EL (cell line): ENCODE measurements at places on chromosomes 5 and 9.

GRCh38 chr5:78755822-78756429, 107.4 kb upstream of the LHFPL2 start:
- DNase-seq, result no peak

- DNase-seq, result peak; percentile 23
Observed at GRCh38 chr5:119220576-119221197, 135.1 kb upstream of the TNFAIP8 start.

DNA sequence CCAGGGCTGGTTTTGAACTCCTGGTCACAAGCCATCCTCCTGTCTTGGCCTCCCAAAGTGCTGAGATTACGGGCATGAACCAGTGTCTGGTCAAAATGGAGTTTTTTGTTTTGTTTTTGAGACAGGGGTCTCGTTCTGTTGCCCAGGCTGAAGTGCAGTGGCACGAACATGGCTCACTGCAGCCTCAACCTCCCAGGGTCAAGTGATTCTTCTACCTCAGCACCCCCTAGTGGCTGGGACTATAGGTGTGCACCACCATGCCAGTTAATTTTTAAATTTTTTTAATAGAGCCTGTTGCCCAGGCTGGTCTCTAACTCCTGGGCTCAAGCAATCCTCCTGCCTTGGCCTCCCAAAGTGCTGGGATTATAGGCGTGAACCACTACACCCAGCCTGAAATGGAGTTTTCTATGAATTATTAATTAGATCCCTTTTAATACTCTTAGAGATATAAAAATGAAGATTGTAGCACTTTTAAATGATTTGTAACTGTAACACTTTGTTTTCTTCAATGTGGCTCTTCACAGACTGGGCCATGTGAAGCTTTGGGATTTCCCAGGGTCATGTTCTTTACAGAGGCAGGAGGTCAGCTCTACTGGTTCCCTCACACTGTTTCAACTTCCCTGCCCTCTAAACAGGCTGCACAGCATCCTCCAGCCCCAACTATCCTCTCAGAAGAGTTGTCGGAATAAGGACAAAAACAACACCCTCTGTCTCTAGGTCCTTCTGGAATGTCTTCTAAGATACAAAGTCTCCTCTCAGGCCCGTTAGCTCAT, 32.7 kb upstream of the SPARC start:
- DNase-seq, result peak; percentile 66

DNA sequence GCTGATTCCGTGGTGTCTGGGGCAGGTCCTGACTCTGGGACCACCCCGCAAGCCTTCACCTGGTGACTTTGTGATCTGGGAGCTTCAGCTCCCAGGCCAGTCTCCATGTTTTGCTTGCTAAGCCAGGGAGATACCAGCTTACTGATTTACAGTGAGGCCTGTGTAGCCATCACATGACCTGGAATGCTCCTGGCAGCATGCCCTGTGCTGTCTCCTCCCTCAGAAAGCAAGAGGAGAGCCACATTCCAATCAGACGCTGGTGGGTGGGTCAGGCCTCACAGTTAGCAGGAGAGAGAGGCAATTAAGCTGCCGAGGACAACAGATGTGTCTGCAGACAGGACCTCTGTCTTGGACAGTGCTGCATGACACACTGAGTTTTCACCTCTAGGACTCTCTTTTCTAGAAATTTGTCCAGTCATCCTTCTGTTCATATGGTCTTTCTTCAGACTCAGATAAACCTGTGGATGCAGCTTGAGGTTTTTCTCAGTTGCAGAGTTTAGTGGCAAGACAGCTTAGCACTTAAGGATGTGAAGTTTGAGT, 24.4 kb upstream of the GRPEL2 start:
- peak; percentile 96 for DNase-seq

- no peak for DNase-seq
Observed at GRCh38 chr9:2018162-2018643, 3.1 kb downstream of the SMARCA2 start.

DNA sequence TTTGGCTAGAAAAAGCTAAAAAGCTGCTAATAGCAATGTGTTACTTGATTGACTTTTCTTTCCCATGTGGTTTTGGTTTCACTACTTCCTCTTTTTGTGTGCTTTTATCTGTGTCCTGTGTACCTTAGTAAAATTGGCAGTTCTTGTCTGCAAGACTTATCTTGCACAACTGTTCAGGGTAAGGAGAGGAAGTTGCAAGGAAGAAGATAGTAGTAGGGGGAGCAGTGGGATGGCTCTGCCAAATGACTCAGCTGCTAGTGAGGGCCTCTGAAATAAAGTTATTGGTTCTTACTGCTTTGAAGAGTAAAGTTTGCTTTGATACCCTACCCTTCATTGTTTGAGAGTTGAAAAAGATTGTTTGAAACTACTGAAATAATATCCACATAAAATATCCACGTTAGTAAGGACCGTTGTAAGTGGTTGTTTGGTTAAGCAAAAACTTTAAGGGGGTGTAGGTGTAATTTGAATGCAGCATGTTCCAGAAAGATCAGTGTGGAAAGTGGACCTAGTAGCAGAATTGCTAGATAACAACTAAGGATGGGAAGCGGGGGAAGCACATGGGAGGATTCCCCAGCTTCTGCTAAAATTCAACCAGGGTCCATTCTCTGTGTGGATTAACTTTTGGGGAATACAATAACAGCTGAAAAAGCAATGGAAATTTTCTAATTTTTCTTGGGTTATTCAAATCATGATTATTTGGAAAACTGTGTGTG, 123.5 kb downstream of the SCAMP1 start:
- no peak for DNase-seq

DNA sequence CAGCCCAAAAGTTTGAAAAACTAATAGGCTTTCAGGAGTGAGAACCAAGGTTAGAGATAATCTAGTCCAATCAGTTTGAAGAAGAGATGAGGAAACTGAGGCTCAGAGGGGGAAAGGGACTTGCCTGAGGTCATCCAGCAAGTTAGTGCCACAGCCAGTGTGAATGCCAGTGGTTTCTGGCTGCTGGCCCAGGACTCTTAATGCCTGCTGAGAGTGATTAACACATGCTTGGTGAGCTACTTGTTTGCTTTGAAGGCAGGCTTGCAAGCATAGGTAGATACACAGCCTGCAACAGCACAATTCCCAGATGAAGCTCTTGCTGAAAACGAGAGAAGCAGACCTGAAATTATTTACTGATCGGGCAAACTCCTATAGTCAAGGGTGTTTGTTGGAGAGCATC, 591.6 kb upstream of the SGCD start:
- DNase-seq, result no peak

- no peak for DNase-seq
Observed at GRCh38 chr5:93355691-93356090, 225.3 kb downstream of the NR2F1-AS1 start.

GRCh38 chr5:143274952-143275351, 128.5 kb downstream of the NR3C1 start:
- DNase-seq, result no peak

GRCh38 chr9:105858877-105859276, 164.5 kb downstream of the TMEM38B start:
- no peak for DNase-seq

DNA sequence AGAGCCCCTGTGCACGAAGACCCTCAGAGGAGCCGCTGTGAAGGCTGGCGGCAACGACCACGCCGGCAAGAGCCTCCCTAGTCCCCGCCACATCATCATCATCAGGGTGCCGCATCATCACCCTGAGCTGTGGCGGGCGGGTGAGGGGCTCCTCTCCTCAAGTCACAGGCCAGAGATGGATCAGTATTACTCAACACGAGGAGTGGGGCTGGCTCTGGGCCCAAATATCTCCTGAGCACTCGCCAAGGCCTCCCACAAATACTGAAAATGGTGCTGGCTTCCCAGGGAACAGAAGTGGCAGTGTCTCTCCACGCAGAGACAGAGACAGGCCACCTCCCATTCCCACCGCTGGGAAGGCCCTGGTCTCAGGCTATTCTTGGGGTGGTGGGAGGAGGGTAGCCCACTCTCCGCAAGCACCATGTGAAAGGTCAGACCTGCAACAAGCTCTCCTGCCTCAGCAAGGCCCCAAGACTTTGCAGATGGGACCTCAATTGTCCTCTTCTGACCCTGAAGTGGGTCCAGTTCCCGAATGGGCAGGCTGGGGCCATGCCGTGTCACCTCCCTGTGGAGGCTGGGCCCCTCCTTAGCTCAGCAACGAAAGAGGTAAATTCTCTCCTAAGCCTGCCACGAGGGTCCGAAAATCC, 39.3 kb upstream of the ZNF354A start:
- no peak for DNase-seq

DNA sequence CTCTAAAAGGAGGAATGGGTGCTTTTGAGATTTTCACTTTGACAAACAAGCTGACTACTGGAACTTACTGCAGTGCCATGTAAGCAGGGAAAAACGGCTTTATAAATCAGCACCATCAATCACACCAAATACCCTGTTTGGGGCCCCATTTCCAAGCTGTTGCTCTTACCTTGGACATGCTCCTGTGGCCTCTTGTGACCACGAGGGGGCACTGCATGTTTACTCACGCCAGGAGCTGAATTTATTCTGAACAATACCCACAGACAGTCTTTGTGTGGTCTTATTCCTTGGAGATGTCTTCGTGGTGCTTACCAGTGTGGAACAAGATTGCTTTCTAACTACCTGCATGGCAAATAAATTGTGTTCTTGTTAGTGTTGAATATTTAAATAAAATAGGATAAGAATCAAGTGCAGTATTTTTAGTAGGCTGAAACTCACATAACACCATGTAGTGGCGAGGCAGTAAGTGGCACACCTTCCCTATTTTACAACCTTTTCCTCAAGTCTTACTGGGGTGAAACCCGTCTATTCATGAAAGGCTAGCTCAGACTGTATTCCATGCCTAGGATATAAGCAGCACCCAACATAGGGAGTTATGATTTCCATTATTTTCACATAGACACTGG, 155.5 kb upstream of the NMUR2 start:
- DNase-seq, result peak; percentile 49

- DNase-seq, result peak; percentile 47
Observed at GRCh38 chr5:81779125-81779915, 28.4 kb upstream of the SSBP2 start.

- peak; percentile 16 for DNase-seq
Observed at GRCh38 chr5:106376522-106376921, 1294.2 kb downstream of the EFNA5 start.

GRCh38 chr5:151646334-151646733, 40.4 kb downstream of the SPARC start:
- DNase-seq, result no peak

DNA sequence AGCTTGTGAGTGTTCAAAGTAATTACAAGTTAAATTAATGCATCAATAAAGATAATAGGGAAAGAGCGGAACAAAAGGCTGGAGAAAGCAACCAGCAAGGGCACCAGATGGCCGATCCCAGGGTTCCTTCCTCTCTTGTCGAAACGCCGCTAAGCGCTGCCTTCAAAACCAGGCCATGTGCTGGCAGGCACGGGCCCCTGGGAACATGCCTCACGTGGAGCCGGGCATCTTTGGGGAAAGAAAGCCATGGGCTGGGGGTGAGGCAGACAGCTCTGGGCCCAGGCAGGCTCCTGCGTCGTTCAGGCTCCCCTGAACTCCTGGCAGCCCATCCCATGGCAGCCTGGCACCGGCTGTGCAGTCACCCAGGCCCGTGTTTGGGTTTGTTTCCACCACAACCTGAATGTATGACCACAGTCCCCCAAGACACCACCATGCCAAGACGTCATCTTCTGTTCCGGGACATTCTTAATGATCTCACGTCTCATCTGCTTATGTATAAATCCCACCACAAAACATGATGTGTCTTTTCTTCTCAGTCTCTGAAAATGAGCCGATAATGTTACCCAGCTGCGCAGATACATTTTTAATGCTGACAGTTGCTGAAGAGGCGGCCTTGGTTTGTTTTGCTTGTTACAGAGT, 110.4 kb upstream of the SARDH start:
- no peak for DNase-seq

DNA sequence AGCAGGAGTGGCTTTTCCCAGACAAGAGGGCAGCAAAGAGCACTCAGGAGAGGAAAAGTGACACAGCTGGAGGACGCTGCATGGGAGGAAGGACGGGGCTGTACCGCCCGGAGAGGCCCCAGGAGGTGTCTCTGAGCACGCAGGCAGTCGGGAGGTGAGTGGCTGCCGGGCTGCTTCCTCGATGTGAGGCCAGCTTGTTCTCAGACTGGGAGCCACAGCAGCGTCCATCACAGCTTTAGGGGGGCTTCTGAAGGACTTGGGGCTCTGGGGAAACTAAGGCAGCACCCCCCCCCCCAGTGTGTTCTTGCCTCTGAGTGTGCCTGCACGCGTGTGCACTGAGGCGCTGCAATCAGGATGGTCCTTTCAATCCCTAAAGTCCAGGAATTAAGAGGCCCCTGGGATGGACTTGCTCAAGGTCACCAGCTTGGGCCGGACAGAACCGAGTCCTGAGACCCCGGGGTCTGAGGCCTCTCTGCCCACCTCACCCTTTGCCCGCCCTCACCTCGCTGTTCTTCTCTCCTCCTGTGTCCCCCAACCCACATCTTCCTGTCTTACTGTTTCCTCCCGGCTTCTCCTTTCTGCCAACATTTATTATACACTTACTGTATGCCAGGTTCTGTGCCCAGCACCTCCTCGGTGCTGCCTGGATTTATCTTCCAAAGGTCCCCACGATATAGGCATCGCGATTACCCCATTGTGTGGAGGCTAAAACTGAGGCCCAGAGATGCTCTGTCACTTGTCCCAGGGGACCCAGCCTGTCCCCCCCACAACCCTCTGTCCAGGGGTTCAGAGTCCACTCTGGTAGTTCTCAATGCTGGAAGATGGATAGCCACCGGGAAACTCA, 32.9 kb downstream of the FAM163B start:
- no peak for DNase-seq

GRCh38 chr5:169258372-169259000, 42.5 kb downstream of the SLIT3 start:
- DNase-seq, result peak; percentile 15

DNA sequence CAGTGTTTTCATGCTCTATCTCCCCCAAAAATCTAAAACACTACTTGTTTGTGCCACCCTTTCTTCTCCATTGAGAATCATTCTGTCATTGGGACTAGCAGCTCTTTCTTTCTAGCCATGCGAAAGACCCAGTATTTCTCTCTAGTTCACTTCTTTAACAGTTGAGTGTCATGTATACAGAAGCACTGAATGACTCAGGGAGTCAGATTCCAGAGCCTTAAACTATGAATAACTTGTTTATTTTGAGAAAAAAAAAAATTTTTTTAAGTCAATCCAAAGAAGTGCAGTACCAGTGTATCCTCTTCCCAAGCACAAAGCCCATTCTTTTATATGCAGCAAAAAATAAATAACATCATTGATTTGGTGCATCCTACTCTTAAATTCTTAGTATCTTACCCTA, 415.4 kb upstream of the GRAMD2B start:
- peak; percentile 19 for DNase-seq

DNA sequence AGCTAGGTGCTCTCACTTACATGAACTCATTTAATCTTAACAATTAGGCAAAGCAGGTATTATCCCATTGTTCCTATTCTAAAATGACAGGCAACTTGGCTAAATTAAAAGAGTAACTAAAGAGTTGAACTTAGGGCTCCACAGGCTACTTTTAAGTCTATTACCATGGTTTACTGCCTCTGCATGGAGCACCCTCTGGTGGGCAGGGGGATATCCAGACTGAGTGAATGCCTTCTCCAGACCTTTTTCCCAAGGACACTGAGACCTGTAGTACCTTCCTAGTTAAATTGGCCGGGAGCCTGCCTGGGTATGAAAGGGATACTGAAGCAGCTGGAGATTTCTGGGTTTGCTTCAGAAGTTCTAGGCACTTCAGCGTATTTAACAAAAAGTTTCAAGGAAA, 238.1 kb downstream of the ELAVL2 start:
- DNase-seq, result no peak
